Caki2 (cell line): ENCODE measurements at places on chromosomes 6 and 20. TPM values are rescaled to one million over a fixed set of nuclear protein-coding genes. Genes with fewer than 3 reads are reported as not detected.

- no peak for DNase-seq
Measured at GRCh38 chr20:21498635-21499034, 15.2 kb downstream of the NKX2-2 start.

DNA sequence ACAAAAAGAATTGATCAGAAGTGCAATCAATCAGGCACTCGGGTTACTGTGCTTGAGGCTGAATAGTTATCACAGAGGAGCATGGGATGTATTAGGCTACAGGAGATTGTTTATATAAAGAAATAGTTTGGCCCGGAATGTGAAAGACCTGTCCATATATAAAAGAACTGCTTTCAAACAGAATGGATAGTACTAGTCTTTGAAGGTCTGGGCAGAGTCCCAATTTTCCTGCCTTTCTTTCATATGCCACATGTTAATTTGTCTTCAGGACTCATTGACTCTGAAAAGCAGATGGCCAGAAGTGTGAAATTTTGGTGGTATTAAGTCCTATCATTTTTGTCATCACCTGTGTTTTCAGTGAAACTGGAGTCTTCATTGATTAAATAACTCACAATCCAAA lies 314.5 kb downstream of the EYA4 start:
- no peak for DNase-seq

Gene HLA-DRA
- total RNA-seq: not detected in 2 replicates

Gene PTCRA
- not detected in 2 replicates for total RNA-seq

DNA sequence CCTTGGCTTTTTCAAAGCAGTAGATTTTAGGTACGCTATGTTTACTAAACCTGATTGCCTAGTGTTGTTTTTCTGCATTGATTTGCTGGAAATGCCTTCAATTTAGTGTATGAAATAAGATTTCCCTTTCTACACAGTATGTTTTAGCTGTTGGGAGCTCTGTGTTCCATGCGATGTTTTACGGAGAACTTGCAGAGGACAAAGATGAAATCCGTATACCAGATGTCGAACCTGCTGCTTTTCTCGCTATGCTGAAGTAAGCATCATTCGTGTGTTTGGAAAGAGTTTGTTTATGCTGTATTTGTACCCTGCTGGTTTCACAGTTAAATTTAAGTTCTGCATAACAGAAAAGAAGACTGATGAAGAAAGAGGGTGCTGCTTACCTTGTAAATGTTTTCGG lies 1.9 kb downstream of the BTBD3 start:
- no peak for DNase-seq

Gene SLC25A27
- 4.6 and 7.6 TPM in 2 replicates for total RNA-seq
